ENCODE measurements at places on chromosomes 11 and 22.

- no peak for DNase-seq
Measured at GRCh38 chr11:30435488-30435887, 112.6 kb downstream of the ARL14EP start.

GRCh38 chr11:75317446-75318122 lies 33.9 kb downstream of the ARRB1 start:
- DNase-seq, result no peak

GRCh38 chr11:95365348-95365747 lies 134.3 kb upstream of the SESN3 start:
- no peak for DNase-seq

DNA sequence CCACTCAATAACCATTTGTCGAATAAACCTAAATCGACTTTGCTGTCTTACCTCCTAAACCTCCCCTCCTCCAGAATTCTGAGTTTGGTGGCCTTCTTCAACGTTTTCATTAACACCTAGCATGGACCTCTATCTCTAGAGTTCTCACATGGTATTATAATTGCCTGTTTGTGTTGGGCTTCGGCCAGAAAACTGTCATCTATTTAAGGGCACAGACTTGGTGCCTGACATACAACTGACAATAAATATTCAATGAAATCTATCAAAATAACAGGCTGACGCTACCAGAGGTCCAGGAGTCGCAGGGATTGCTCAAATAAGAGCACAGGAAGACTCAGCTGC lies 687 bp downstream of the ALKBH8 start:
- no peak for DNase-seq

- no peak for DNase-seq
Measured at GRCh38 chr22:33496112-33496511, 424.2 kb downstream of the LARGE1 start.

- no peak for DNase-seq
Measured at GRCh38 chr11:126604461-126604860, 249.0 kb downstream of the ST3GAL4 start.

DNA sequence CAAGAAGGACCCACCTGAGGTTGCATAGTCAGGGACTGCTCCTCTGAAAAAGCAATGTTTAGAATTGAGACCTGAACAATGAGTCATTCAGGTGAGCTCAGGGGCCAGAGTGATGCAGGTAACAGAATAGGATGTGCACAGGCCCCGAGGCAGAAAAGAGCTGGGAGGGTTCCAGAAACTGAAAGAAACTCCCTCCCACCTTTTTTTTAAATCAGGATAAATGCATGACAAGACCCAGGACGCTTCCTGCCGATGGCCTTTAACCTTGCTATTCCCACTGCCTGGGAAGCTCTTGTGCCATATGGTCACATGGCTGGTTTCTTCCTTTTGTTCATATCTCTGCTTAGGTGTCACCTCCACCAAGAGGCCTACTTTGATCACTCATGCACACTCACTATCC lies 214.2 kb upstream of the ZBED5 start:
- DNase-seq, result no peak

- no peak for DNase-seq
Measured at GRCh38 chr11:85705800-85706199, 19.8 kb upstream of the CCDC89 start.

DNA sequence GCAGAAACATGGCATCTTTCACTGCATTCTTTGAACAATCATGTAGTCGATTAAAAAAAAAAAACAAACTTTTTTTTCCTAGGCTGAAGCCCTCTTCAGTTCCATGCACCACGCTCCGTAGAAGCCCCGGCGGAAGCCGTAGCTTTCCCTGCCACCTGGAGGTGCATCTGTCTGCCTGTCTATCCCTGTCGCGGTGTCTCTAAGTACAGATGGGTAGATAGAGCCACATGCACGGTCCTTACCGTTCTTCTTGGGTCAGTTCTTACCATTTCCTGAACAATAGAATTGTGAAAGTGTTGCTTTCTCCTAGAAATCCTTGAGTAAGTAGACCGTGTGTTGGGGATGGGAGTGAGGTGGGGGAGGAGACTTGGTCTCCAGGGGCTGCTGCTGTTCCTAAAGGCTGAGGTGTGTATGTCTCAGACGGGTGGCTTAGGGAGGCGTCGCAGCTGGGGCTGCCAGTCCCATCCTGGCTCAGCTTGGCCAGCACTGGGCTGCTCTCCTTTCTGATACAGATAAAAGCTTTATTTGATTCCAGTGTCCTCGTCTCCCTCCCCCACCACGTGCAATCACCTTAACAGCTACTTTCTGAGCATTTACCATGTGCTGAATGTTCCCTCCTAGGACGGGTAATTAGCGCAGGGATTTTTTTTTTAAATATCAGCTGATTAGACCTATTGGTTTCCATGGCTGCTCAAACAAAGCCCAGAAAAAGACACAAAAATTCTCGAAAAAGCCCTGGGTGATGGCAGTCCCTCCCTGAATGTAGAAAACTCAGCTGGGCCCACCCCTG lies 46.8 kb downstream of the MACROD1 start:
- no peak for DNase-seq

GRCh38 chr11:1005928-1006327 lies 30.6 kb downstream of the MUC6 start:
- DNase-seq, result no peak

- DNase-seq, result no peak
Measured at GRCh38 chr11:58787903-58788302, 56.2 kb upstream of the GLYAT start.

GRCh38 chr11:57896361-57897145 lies 127.1 kb upstream of the OR9Q1 start:
- DNase-seq, result no peak

DNA sequence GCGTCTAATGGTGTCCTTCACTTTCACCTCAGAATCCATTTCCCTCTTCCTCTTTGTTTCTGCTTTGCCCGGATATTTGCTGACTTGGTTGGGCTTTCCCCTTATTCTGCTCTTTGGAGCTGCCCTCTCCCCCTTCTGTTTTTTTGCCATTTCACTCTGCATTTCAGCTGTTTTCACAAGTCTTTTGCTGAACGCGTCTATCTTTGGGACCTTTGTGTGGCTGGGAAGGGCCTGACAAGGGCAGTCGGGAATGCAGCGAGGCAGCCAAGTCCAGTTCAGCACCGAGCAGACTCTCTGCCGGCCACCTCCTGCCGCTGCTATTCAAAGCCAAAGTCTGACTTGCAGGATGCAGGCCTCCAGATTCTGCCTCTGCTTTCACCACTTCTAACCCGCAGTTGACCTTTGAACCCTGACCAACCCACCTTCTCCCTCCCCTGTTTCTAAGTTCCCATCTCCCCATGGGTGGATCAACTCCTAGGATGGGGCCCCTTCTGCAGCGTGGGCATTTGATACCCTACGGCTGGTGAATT lies 38.2 kb downstream of the FEZ1 start:
- DNase-seq, result no peak

- DNase-seq, result no peak
Measured at GRCh38 chr11:92685049-92685448, 284.4 kb upstream of the MTNR1B start.

DNA sequence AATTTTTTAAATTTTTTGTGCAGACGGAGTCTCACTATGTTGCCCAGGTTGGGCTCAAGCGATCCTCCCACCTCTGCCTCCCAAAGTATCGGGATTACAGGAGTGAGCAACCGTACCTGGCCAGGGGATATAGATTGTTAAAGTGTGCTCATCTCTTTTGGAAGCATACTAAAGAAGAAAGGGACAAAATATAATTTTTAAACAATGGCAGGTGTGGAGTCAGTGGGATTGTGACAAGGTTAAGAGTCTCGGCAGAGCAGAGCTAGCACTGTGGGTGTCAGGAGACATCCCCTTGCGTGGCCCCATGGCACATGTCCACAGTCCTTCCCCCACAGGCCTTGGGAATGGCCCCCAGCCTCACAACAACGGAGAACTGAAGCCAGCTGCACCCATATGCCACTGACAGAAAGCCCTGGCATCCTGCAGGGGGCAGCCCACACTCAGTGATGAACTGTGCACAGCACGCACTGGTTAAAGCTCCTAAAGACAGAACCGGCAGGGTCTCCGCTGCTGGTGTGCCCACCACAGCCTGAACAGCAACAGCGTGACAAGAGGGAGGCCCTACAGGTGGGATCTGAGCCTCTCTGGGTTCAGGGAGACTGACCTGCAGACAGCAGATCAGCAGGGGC lies 29.9 kb downstream of the SERPIND1 start:
- DNase-seq, result peak; percentile 28

DNA sequence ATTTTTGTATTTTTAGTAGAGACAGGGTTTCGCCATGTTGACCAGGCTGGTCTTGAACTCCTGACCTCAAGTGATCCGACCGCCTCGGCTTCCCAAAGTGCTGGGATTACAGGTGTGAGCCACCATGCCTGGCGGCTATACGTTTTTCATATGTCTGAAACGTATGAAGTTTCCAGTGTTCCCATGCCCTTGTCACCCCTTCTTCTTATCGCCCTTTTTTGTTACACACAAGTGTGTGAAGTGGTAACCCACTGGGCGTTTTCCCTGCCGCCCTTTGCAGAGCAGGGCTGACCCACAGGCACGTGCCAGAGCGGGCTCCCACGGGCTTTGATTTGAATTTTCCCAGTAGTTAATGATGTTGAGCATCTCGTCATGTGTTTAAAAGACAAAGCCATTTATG lies 17.0 kb downstream of the PIM3 start:
- DNase-seq, result no peak

DNA sequence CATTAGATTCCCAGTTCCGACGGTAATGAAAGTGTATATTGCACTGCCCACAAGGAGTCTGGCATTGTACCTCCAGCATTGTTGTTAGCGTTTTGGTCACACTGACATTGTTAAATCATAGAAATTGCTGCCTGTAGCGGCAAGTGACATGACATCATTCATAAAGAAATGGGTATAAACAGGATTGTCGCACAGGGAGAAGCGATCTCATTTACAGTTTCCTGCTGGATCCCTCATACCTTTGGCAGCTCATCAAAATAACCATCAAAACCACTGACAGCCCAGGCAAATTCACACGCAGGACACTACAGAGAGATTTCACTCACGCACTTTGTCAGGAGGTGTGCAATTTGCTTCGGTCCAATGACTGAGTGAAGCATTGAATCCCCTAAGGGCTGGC lies 3.5 kb downstream of the HTR3B start:
- no peak for DNase-seq
